Stimulated activated CD8-positive, alpha-beta memory T cell treated with anti-CD3 and anti-CD28 coated beads, Interleukin-7, amount 100 ng/mL, for 1 hour (primary cell): ENCODE measurements at places on chromosomes 4 and X.

DNA sequence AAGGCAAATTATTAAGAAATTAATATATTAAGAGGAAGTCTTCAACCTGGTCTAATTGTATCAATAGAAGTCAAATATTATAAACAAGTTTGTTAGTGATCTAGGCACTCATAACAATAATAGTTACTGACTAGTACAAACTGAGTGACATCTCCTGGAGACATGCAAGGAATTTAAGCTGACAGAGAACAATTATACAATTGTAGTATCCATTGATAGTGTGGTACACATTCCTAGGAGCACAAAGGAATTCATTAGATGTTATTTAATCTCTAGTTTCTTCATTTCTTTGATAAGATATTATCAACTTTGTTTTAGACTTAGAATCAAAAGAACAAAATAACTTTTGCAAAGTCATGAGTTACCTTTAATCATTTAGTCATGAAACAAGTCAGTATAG lies 1048.6 kb downstream of the PCDH7 start:
- no peak for DNase-seq

GRCh38 chr4:76658231-76659102 lies 223.4 kb downstream of the SHROOM3 start:
- DNase-seq, result no peak

GRCh38 chr4:5919044-5919443 lies 26.2 kb upstream of the CRMP1 start:
- DNase-seq, result no peak

DNA sequence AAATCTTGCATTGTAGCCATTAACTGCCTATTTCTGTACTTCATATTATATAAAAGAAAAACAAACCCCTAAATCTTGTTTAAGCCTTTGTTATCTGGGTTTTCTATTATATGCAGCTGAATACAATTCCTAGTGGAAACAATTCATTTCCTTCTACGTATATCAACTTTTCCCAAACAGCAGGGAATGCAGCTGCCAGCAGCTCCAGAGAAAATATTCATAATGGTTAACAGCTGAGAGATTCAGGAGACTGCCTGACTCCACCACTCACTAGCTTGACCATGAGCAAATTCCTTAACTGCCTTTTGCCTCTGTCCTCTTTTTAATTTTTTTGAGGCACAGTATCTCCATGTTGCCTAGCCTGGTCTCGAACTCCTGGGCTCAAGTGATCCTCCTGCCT lies 146.2 kb downstream of the SPATA18 start:
- no peak for DNase-seq

DNA sequence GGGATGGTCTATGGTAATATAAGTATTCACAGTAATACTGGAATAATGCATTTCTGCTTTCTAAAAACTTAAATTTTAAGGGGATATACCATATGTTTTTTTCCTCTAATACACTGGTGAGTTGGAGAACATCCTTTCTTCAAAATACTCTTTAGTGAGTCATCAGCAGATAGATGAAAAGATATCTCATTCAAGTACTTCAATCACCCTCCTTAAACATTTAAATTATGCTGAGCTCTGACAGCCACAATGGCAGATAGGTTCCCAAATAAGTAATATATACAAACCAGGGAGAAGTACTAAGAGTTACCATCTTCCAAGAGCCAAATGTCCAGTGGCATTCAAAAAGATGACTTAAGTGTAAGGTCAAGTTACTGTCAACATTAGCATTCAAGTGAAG lies 52.2 kb downstream of the AMMECR1 start:
- no peak for DNase-seq

DNA sequence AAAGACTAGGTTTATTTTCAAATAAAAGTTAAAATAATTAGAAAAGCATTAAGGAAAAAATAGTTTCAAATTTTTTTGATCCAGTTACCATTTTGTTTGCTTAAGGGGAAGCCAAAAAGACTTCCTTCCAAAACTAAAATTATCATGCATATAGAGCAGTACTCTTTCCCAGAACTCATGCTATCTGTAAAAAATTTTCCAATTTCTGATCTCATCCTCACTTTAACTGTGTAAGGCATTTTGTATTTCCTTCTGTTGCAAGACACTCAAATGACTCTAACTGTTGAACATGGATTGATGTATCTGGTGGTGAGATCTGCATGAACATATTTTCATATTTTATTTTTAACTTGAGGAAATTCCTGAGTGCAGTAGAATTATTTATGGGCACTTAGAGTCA lies 150.1 kb downstream of the ADAM29 start:
- no peak for DNase-seq

DNA sequence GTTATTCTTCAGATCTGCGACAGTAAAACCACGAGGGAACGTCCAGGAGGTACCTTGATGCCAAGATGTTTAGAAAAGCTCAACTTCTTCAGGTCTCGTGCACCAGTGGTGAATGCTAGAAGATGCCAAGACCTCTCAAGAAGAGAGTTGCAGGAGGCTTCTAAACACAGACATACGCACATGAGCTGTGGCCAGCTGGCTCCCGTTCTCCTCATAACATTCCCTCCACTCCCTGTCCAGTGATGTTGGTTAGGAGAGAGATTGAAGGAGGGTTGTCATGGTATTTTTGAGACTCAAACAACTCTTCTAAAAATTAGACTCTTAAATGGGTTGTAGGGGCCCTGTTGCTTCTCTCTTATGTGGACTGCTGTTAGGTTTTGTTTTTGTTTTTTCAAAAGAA lies 184.3 kb downstream of the QDPR start:
- no peak for DNase-seq

DNA sequence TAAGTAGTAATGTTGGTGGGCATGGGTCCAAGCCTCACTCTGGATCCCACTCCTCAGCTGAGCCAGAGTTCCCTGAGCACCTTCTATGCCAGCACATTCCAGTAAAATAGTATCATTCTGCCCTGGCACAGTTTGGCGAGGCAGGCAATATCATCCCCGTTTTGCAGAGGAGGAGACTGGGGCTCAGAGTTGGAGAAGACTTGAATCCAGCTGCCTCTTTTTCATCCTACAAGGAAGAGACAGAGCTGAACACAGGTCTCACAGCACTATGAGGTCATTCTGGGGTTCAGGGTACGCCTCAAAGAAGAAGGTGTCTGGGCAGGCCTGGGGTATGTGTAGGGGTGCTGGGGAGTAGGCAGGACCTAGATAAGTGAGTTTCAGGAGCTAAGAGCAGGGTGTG lies 103.9 kb upstream of the STX18 start:
- no peak for DNase-seq

DNA sequence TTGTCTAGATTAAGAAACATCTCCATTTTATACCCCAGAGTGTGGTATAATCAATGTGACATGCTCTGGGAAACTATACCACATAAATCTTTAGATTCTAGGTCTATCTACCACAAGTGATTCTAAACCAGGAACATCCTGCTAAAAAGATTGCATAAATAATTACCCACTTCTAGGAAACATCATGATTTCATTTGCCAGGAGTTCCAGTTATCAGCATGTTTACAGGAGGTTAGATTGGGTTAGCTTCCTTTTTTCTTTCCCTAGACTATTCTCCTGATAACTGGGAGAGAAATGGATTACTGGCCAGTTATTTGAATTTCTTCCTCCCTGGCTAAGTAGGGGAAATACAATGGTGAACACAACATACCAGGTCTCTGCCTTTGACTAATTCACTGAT lies 230.3 kb upstream of the BOD1L1 start:
- DNase-seq, result no peak

DNA sequence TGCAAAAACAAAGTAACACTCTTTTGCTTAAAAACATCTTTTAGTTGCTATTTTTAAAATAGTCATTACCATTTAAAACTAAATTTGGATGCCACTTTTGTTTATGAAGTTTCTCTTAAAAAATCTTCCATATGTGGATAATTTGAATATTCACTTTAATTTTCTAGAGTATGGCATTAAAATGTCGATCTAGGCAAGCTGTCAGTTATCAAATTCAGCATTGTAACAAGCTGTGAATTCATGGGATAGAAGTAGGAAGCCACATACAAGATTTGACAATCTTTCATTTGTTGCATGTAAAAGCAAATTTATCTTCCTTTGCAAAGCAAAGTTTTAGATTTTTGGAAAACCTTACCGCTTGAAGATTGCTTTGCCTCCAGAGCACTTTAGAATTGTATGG lies 191.5 kb downstream of the ARHGAP10 start:
- DNase-seq, result no peak

GRCh38 chrX:110173192-110174175 lies 144.4 kb downstream of the AMMECR1 start:
- DNase-seq, result no peak

DNA sequence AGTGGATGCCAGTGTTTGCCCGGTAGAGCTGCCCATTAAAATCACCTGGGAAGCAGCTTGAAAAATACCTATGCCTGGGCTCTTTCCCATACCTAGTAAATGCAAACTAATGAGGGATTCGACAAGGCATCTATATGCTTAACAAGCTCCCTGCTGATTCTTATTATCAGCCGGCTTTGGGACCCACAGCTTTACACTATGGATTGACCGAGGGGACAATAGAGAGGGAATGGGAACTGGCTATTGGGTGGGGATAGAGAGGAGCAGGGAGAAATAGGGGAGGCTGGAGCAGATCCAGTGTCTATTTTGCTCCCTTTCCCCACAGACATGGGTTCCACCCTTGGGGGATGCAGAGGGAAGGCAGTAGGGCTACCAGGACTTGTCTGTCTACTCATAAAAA lies 103.1 kb upstream of the TEX13D start:
- DNase-seq, result no peak

GRCh38 chrX:136816975-136817374 lies 36.2 kb upstream of the ARHGEF6 start:
- DNase-seq, result no peak

GRCh38 chr4:6619116-6619465 lies 21.4 kb upstream of the MRFAP1 start:
- DNase-seq, result no peak

- no peak for DNase-seq
Measured at GRCh38 chrX:40104630-40104984, 6.8 kb upstream of the BCOR start.

DNA sequence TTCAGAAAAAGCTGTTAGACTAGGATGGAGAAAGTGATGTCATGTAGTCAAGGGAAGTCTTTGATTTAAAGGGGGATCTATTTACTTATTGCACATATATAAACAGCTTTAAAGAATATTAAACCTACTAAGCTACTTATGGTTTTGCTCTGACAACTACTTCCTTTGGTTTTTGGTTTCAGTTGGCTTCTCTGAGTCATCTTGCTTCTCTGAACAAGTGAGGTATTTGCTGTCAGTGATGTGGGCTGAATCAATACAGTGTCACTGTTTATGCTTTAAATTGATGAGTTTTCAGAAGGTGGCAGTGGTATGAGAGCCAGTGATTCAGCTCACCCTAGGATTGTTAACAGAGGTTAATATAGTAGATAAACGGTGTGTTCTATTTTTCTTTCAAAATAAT lies 75.1 kb downstream of the CEP44 start:
- no peak for DNase-seq

GRCh38 chr4:151226004-151226932 lies 50.7 kb upstream of the PRSS48 start:
- no peak for DNase-seq
